ENCODE measurements at places on chromosomes 12 and 14.

- DNase-seq: no peak
These were observed 979 bp upstream of the BIN2 start for GRCh38 chr12:51324953-51325352.

- no peak for DNase-seq
These were observed 623 bp upstream of the TSPAN8 start for GRCh38 chr12:71158361-71158882.

- DNase-seq: no peak
These were observed 64.8 kb upstream of the HIF1A start for GRCh38 chr14:61630399-61631044.

DNA sequence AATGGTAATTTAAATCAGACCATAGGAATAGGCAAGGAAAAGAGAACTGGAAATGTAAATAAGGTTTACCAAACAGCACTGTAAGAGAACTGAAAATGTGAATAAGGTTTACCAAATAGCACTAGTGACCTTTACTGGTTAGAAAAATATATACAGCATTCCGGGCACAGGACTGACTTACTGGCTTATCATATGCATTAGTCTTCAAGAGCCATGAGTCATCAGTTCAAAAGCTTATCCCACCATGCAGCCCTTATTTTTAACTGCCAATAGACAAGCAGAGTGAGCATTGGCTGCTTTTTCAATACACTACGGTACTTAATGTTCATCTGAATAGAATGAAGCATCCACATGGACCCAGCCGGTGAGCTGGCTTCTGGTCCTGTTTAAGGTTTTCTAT is 13.0 kb upstream of the NELL2 start:
- DNase-seq: no peak

GRCh38 chr12:66062290-66062625 is 68.3 kb downstream of the LLPH start:
- DNase-seq: no peak

DNA sequence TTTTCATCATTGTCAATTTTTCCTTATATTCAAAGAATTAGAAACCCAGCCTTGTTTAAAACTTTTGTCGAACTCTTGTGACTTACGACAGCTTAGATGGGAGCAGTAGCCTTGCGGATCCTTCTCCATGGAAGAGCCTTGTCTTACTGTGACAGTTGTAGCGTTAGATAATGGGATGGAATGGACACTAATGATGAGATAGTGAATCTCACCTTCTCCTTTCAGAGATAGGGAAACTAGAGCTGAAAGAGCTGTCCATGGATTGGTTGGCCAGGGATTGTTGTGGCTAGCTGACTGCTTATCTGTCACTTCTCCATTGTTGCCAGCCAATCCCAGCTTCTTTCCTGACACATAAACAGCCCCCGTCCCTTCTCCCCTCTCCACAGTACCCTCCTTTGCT is 59.4 kb downstream of the BHLHE41 start:
- DNase-seq: no peak

DNA sequence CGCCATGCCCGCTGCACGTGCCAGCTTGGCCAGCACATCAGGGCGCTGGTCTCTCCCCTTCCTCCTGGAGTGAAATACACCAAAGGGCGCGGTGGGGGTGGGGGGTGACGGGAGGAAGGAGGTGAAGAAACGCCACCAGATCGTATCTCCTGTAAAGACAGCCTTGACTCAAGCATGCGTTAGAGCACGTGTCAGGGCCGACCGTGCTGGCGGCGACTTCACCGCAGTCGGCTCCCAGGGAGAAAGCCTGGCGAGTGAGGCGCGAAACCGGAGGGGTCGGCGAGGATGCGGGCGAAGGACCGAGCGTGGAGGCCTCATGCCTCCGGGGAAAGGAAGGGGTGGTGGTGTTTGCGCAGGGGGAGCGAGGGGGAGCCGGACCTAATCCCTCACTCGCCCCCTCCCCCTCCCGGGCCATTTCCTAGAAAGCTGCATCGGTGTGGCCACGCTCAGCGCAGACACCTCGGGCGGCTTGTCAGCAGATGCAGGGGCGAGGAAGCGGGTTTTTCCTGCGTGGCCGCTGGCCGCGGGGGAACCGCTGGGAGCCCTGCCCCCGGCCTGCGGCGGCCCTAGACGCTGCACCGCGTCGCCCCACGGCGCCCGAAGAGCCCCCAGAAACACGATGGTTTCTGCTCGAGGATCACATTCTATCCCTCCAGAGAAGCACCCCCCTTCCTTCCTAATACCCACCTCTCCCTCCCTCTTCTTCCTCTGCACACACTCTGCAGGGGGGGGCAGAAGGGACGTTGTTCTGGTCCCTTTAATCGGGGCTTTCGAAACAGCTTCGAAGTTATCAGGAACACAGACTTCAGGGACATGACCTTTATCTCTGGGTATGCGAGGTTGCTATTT is 914 bp upstream of the CCND2 start:
- DNase-seq: no peak

- no peak for DNase-seq
These were observed 1.4 kb downstream of the PTHLH start for GRCh38 chr12:27971121-27971489.

GRCh38 chr14:90611936-90612335 is 204.3 kb downstream of the TTC7B start:
- no peak for DNase-seq

DNA sequence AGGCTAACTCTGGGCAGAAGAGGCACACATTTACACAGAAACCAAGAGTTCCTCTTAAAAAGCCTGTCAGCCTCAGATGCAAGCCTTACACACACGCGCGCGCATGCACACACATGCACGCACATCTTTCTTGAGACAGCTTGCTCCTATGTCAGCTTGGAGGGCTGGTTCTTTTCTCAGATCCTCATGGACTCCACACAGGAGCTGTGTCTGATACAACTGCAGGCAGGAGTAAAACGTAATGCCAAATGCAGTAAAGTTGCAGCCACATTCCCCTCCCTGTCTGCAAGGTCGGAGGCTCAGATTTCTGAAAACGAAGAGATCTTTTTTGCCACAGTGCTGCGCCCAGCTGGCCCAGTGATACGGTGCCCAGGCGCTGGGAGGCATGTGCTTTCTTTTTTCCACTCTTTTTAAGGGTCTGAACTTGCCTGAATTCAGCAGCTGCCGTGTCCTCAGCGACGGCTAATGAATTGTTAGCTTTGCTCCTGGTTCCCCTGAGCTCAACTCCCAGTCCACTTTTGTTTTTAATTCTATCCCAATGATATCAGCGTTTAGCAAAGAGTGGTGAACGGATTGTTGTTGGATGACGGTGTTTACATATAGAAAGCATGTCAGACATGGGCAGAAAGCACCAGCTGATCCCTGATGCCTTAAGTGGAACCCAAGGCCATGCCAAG is 72.9 kb upstream of the FOXN3 start:
- no peak for DNase-seq

DNA sequence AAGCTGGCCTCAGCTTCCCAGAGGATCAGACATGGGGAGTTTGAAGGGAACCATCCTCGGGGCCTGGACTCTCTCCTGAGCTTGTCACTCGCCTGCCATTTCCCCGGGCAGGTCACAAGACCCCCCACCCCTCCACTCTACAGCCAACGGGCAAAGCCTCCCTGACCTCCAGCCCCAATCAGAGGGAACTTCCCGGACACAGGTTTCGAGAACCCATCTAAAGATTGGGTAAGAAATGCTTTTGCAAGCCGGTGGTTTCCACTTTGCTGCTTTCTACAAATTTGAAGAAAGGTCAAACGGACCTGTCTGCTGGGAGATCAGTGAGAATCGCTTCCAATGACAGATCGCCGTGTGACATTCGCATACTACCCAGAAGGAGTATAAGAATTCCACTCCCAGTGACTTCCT is 89.6 kb downstream of the SCARB1 start:
- DNase-seq: no peak

GRCh38 chr14:91115986-91116770 is 2.3 kb downstream of the DGLUCY start:
- no peak for DNase-seq

GRCh38 chr14:54927551-54927950 is 24.9 kb upstream of the GCH1 start:
- no peak for DNase-seq

GRCh38 chr14:71749613-71750238 is 182.5 kb upstream of the RGS6 start:
- DNase-seq: no peak

GRCh38 chr12:85509081-85509856 is 229.2 kb downstream of the ALX1 start:
- DNase-seq: no peak

GRCh38 chr12:74801625-74802024 is 264.0 kb downstream of the ATXN7L3B start:
- no peak for DNase-seq

- no peak for DNase-seq
These were observed 440.8 kb downstream of the NRXN3 start for GRCh38 chr14:78610994-78611393.

- DNase-seq: no peak
These were observed 33.9 kb upstream of the LIMA1 start for GRCh38 chr12:50317203-50317602.

DNA sequence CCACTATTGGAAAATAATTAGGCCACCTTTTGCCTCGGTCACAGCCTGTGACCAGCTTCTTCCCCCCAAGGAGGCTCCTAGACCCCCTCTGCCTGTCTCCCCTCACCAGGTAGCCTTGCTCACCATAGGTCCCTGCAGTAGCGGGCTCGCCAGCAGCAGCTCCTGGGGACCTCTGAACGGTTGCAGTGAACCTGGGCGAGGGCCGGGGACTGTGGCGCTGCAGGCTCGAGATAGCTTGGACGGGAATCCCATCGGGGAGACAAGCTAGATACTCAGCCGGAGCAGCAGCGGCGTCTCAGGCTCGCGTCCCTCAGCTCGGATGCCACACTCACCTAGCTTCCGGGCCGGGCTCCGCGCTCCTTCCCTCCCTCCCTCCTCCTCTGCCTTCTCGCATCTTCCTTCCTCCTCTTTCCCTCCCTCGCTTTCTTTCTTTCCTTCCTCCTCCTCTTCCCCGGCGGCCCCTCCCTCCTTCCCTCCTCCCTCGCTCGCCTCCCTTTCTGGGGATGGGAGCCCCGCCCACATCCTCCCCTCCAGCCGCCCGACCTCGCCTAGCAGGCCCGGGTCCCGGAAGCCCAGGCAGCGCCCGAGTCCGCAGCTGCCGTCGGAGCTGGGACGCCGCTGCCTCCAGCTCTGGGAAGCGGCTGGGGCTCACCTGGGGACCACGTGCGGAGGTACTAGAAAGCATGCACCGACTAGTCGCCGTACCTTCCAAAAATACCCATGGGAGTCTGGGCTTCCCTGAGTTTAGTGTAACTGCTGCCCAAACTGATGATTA is at the start of gene BMP4:
Gene BMP4, minus strand, starts transcription at position 399 of the 775 bp plus-strand sequence. CDS start 4,603 bp downstream, outside the sequence.
- no peak for DNase-seq

DNA sequence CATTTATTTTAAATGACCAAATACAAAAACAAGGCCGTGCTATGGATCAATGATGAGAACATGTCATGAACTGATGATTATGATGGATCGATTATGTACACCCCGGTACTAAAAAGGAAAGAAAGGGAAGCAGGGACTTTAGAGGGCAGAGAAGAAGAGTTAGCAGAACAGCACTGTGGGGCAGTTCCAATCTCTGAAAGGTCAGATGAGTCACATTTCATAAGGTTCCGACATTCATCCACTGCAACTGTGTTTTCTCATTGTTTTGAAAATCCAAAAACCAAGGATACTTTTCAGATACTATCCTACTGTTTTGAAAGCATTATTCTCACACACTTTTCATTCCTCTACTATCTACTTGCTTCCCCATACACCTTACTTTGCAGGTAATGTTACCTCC is 169.3 kb downstream of the STXBP6 start:
- DNase-seq: no peak

- peak; percentile 37 for DNase-seq
These were observed 145.6 kb upstream of the NCOR2 start for GRCh38 chr12:124713041-124713435.

- no peak for DNase-seq
These were observed 295.5 kb downstream of the EGLN3 start for GRCh38 chr14:33655421-33655820.

- DNase-seq: no peak
These were observed 152.7 kb downstream of the PLEKHA5 start for GRCh38 chr12:19282133-19282699.

DNA sequence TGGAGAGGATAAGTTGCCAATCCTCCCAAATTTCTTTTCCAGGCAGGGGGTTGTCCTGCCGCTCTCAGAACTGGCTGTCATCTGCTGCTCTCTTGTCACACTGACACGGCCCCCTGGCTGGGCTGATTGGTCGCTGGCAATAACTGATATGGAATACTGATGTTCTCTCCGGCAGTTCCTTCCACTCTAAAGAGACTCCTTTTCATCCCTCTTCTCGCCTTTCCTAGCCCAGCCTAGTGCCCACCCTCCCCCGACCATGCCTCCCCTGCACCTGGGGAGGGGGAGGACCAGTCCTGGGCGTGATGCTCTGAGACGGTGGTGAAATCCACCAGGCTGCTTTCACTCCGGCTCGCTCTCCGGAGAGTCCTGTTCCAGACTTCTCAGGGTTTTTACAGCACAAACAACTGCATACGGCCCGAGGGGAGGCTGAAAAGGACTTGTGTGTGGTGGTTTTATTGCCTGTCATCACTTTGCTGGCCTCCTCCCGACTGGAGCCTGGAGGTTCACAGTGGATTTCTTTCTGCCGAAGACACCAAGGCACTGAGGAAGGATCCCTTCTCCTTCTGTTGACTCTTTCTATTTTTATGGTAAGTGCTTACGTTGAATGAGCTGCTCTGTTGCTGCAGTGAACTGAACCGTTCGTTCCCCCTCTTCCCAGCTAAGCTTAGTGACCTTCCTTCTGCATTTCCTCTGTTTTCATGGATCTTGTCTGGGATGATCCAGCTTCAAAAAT is at the start of gene ANO4:
Gene ANO4, plus strand, starts transcription at position 336 of the 733 bp plus-strand sequence. CDS start 107,010 bp downstream, outside the sequence.
- peak; percentile 49 for DNase-seq

DNA sequence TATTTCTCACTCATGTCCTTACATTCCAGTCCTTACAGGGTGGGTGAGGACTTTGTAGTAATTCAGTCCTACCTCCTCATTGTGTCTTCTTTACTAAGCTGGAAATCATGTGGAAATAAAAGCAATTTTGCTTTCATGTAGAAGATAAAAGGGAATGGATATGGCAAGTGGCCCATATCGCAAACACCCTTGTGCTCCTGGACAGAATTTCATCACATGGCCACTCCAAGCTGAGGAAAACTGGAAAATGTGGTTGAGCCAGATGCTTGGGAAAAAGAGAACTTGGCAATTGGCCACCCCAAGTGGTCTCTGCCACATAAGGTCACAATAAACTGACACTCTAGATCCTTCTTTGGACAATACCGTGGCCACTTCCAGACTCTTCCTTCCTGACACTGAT is 64.2 kb upstream of the IFNG-AS1 start:
- DNase-seq: no peak

DNA sequence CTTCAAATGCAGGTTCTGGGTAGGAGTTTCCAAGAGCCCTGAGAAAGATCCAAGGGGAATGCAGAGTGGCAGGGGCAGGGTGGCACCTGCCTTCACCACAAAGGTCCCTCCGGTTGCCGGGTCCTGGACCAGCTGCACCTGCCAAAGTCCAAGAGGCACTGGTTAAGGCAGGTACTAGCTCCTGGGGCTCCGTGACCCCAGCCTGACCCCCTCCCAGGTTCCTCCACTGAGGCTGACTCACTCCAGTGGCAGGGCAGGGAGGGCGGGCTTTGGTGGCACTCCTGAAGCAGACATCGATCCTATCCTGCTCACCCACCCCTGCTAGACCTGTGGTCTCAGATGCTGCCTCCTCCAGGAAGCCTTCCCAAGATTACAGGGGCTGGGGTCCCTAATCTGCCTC is 11.4 kb downstream of the RPS6KL1 start:
- DNase-seq: no peak
